ENCODE measurements at places on chromosomes 3 and 15.

DNA sequence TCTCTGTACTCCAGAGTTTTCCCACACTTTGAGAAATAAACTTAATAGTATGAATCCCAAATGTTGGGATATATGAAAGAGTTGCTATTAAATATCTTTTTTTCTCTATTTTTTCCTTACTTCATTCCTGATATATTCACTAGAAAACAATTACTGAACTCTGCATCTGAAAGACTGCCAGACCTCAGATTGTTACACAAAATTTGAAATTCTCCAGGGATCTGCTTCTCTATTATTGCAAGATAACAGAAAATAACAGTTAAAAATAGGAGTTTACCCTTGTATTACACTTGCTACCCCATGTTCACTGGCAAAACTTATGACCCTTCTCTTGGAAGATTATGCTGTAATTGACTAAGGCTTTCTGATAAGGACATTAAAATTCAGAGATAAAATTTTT, 11.7 kb upstream of the P3H2 start:
- DNase-seq = no peak

DNA sequence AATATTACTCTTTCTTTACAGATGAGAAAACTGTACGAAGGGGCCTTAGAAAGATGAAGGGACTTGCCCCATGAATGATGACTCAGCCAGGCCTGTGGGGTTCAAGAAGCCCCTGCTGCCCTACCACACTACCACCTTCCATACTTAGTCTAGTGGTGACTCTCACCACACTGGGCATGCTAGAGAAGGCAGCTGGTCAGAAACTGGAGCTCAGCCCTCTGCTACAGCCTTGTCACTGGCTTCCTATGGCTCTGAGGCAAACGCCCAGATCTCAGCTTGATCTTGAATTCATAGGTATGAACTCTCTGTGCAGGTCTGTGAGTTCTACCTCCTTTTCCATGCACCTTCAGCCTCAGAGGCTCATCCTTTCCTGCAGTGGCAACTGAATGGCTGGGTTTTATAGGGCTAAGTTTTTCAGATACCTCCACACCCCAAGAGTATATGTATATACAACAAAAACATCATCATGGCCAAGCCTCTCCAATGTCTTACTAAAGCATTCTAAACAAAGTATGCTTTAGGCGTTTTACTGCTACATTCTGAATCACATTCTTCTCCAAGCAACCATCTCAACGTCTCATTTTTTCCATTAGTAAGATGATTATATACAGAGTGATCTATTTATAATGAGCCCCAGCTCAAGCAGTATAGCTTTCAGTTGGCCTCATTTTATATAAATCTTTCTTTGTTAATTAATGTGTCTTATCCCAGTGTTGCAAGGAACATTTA, 234.1 kb downstream of the GREM1 start:
- no peak for DNase-seq

- DNase-seq = no peak
Observed at GRCh38 chr3:161028555-161029153, 76.5 kb downstream of the B3GALNT1 start.

DNA sequence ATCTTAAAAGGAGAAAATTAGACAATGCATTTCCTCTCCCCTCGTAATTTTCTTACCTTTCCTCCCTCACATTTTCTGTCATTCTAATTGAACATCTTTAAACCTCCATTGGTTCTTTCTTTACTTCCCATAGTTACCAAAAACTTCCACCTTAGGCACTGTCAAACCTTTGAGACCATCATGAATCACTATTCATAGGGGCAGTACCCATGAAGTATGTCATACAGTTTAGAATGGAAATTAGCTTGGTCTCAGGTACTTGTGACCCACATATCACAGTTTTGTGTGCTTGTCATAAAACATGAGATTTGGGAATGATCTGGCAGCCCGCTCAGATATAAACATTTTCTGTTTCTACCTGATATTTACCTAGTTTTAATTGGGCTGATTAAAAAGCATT, 50.1 kb downstream of the KCNMB3 start:
- DNase-seq = no peak

DNA sequence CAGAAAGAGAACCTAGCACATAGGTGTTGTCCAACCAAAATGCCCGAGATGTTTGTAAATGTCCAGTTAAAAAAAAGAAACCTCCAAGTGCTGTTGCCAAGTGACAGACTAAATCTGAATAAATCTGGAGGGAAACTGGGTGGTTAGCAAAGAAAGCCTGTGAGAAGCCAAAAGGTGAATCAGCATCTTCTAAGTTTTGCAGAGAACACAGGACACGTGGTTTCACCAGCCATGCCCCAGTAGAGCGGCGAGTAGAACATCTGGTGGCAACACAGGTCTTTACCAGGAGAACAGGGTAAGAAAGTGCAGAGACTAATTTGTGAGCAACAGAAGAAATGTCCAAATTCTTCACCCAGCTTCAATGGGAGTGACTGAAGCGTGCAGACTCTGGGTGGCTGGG, 986.0 kb downstream of the ROBO2 start:
- DNase-seq = no peak

DNA sequence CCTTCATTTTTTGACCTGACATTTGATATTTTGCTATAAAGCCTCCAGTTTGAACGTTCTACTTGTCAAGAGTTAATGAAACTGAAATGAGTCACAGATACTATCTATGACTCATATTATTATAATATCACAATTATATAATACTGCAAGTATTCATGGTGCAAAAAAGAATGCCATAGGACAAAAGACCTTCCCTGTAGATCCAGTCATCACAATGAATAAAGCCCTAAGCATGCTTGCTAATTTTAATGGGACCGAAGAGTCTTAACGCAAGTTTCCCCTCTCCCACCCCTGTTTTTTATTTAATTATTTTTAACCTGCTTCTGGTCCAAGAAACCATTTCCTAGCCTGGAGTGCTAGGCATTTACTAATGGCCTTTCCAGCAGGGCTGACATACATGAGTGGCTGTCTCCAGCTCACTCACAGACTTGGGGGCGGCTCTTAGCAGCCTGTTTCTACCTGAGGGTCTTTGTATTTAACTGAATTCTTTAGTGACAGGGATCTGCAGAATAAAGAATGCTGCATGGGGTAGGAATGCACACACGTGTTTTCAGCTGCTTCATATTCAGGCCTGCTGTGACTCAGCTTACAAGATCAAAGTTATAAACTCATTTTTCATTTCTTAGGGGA, 61.2 kb downstream of the THBS1 start:
- no peak for DNase-seq

GRCh38 chr3:82048711-82049110, 287.3 kb upstream of the GBE1 start:
- DNase-seq = no peak

DNA sequence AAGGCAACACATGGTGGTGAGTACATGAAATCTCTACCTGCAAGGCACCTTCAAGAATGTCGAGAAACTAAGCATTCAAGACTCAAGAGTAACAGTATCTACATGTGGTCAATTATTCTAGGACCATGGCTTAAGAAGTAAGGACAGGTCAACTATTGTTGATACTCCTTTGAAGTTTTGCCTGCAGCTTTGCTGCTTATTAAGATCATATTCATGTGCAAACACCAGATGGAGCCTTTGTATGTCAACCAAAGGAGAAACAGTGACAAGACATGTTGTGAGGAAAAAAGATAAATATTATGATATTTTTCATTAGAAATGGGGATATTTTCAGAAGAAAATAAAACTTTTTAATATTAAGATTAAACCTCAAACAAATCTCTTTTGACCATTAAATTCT, 52.3 kb upstream of the FGF7 start:
- no peak for DNase-seq
